B cell (primary cell): ENCODE measurements at places on chromosomes 4 and X. TPM values are rescaled to one million over a fixed set of nuclear protein-coding genes. Genes with fewer than 3 reads are reported as not detected.

Gene TASL
- 25.4 and 27.0 TPM in 2 replicates for total RNA-seq

DNA sequence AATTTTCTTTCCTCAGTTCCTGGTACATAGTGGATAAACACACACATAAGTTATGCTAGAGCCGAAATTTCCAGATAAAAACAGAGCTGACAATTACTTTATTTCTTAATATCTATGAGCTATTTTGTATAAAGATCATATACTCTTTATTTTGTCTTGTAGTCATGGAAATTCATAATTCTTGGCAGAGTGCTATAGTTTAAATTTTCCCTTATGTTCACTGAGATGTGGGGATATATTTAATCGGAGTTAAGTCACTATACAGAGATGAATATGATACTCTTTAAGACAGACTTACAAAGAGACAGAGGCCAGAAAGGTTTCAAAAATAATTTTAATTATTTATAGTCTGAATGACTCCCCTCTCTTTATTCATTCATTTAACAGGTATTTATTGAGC, 89.7 kb downstream of the PPEF1 start:
- no peak for DNase-seq

Gene NPY1R
- total RNA-seq = not detected in 2 replicates

Gene ARFIP1
- total RNA-seq = 23.5 and 27.0 TPM in 2 replicates

GRCh38 chr4:177308847-177309521, 690 bp upstream of the NEIL3 start:
- no peak for DNase-seq

Gene DNAAF6
- total RNA-seq = not detected in 2 replicates

- DNase-seq = no peak
Observed at GRCh38 chr4:124685851-124686250, 26.7 kb downstream of the ANKRD50 start.
